ENCODE measurements at places on chromosomes 7 and 10.

DNA sequence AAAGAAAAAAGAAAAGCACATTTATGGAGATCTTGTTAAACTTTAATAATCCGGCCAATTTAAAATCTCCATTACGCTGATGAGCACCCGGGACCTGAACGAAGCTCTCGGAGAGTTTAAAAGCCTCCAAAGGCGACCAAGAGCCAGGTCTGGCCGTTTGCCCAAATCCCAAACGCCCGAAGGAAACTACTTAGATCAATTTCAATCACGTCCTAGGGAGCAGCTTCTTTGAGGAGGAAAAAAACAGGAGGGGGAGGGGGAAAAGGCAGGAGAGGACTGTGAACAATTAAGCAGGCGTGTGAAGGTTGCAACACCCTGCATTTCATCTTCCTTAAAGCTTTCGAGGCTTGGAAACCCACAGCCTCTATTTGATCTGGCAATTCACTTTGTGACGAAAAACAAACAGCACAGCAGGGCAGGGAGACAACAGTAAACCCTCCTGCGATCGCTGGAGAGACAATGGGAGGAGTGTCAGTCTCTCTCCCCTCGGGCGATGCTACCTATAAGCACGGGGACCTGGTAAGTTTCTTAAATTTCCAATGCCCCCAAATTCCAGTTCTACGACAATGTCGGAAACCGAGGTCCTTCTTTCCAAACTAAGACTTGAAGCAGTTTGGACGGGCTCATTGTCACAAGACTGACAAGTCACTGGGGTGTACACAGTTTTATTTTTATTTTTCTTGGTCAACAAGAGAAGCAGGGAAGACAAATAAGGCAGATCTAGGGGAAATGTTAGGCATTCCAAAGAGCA, 1.2 kb downstream of the KLF6 start:
- peak; percentile 42 for DNase-seq

GRCh38 chr10:17617031-17617911, at the start of gene HACD1:
HACD1 (minus strand) TSS chr10:17617374; CDS start chr10:17617339, 35 bp downstream.
- peak; percentile 47 for DNase-seq

- peak; percentile 73 for DNase-seq
Observed at GRCh38 chr10:14604181-14605142, 170.2 kb downstream of the FAM107B start.

DNA sequence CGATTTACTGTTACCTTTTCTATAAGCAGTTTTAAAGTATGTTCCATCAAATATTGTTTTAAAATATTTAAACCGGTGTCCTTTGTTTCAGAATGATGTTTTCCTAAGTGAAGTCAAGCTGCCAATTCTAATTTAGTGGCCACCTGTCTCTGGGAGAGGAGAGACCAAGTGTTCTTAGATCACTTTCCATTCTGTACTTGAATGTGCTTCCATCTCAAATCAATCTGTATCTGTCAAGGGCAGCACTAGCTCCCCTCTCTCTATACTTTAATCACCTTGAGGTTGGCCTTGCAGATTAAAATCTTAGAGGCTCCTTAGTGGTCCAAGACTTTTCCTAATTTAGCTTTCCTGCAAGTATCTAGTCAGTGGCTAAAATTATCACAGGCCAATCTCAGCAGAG, 49.6 kb downstream of the LGI1 start:
- DNase-seq = no peak

DNA sequence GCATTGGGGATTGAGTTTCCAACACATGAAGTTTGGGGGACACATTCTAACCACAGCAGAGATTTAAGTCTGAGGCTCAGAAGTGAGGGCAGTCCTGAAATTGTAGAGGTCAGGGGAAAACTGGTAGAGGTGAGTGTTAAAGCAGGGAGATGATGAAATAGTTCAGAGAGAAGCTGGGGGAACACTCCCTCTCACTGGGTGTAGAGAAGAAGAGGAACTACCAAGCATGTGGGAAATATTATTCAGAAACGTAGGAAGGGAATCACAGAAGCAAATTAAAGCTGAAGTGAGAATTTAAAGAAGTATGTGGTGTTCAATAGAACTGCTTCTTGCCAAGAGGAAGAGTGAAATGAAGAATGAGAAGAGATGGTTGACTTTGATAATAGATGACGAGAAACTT, 121.5 kb upstream of the FAM3C start:
- no peak for DNase-seq

DNA sequence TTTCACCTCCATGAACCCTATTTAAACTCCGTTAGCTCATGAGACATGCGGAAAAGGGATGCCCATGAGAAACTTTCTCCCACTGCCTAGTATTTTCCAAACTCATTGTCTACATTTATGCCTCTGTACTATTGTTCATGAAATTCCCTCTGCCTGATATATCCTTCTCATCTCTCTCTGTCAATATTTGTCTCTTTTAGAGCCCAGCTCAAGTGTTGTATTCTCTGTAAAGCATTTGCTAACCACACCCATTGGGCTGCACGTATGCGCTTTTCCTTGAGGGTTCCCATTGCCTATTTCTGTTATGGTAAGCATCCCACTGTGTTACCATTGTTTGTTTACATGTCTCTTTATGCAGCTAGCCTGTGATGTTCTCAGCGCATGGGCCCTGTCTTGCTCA, 211.4 kb downstream of the MDFIC start:
- DNase-seq = no peak

Measured in stimulated activated CD4-positive, alpha-beta T cell treated with anti-CD3 and anti-CD28 coated beads, Interleukin-4, amount 100 ng/mL, for 24 hours (primary cell).